Activated CD4-positive, alpha-beta memory T cell treated with anti-CD3 and anti-CD28 coated beads for 36 hours (primary cell): ENCODE measurements at places on chromosomes 12 and 14. TPM values are rescaled to one million over a fixed set of nuclear protein-coding genes. Genes with fewer than 3 reads are reported as not detected.

DNA sequence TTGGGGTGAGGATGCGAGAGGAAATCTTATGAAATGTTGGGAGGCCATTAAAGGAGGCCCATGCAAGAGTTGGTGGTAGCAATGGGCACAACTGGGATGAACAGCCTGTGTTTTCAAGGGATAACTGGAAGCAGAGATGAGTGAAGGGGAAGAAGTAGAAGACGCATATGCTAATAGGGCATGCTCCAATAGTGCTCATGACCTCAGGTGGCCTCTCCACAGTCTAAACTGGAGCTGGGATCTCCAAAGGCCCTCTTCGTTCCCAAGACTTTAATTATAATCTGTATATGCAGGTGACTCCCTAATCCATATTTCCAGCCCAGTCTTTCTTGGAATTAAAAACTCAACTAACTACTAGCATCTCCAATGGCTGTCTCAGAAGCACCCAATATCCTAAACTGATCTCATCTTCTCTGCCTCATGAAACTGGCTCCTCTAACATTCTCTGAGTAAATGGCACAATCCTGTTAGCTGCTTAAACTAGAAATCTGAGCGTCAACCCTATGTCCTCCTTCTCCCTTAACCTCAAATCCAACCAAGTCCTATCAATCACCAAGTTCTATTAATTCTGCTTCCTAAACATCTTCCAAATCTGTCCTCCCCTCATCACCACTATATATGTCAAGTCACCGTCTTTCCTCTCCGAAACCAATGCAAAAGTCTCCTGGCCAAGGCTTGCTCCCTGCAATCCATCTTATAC lies 2.8 kb upstream of the AJUBA start:
- no peaks in the 10 kb centered on the region for H3K36me3 ChIP-seq
- DNase-seq: no peak
- H3K4me1 ChIP-seq: peaks cover under 1% of the 10 kb centered on the region
- H3K27ac ChIP-seq: no peak overlapping the region

DNA sequence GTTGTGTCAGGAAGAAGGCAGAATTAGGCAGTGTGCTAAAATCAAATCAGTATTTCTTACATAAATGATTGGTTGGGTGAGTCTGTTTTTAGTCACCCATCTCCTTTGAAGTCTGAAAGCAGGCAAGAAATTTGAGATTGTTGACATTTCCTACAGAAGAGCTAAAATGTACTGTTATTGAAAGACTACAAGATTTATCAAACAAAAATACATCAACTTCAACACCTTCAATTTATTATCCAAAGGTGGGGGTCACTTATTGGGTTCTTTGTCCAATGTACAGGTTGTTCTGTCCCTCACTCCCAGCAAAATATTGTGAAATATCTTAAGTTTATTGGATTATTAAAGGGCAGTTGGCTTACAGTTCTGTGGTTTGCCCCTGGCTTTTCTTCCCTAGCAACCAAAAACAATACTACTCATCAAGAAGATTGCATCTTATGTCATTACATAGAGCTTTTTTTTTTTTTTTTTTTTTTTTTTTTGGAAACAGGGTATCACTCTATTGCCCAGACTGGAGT lies 20.6 kb upstream of the PKP2 start:
- H3K4me3 ChIP-seq: no peak overlapping the region
- no peak for DNase-seq
- H3K4me1 ChIP-seq: no peaks in the 10 kb centered on the region
- H3K27me3 ChIP-seq: peaks cover 1% of the 10 kb centered on the region
- H3K36me3 ChIP-seq: no peaks in the 10 kb centered on the region

DNA sequence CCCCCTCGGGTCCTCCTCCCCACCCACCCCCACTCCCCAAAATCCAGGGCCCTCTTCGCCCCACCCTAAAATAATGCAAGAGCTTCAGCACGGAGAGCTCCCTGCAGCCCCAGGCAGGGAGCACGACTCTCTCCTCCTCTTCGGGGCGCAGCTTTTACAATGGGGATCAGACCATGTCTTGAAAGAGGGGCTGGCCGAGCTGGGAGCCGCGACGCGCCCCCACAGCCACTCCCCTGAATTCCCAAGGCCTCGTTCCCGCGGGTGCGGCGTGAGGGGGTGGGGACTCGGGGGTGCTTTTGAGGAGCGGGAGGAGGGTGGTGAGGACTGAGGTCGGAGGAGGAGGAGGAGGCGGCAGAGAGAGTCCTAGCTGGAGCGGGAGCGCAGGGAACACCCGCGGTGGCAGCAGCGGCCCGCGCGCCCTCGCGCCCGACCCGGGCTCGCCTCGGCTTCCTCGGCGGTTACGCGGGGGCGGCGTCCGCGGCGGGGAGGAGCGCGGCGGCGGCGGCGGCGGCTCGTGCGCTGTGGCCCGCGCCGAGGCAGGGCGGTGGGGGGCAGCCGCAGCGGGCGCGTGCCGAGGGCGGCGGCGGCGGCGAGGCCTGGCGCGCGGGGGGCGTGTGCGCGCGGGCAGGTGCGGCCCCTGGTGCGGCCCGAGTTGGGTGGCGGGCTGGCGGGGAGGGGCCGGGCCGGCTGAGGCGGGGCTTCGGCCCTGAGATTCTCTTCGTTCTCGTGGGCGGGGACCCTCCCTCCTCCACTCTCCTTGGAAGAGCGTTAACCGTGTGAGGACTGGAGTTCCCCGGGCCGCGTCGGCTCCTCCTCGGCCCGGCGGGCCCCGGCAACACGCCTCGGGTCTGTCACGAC lies at the start of gene ANKS1B:
TSS of gene ANKS1B (minus strand) at position 666 of the 858 bp plus-strand sequence. CDS start 699 bp downstream, outside the sequence.
- peak within 1 kb of the TSS; percentile 52 for H3K4me3 ChIP-seq
- H3K36me3 ChIP-seq: no peaks in the 10 kb centered on the region
- H3K4me1 ChIP-seq: peaks cover 7% of the 10 kb centered on the region
- peak; percentile 31 for DNase-seq
- H3K27me3 ChIP-seq: peaks cover 42% of the 10 kb centered on the region

- H3K4me1 ChIP-seq: peaks cover 5% of the 10 kb centered on the region
- DNase-seq: no peak
- H3K36me3 ChIP-seq: peaks cover 47% of the 10 kb centered on the region
- H3K27ac ChIP-seq: no peak overlapping the region
Measured at GRCh38 chr12:89603678-89604077, 77.8 kb upstream of the POC1B start.

GRCh38 chr12:2631653-2632350 lies 163.0 kb upstream of the FKBP4 start:
- peaks cover 45% of the 10 kb centered on the region for H3K27me3 ChIP-seq
- DNase-seq: no peak
- no peaks in the 10 kb centered on the region for H3K4me1 ChIP-seq
- no peak overlapping the region for H3K27ac ChIP-seq

FKBP4 gene
- 153 TPM for total RNA-seq

KRT82 gene
- not detected for total RNA-seq

KRT6C gene
- not detected for total RNA-seq

DNA sequence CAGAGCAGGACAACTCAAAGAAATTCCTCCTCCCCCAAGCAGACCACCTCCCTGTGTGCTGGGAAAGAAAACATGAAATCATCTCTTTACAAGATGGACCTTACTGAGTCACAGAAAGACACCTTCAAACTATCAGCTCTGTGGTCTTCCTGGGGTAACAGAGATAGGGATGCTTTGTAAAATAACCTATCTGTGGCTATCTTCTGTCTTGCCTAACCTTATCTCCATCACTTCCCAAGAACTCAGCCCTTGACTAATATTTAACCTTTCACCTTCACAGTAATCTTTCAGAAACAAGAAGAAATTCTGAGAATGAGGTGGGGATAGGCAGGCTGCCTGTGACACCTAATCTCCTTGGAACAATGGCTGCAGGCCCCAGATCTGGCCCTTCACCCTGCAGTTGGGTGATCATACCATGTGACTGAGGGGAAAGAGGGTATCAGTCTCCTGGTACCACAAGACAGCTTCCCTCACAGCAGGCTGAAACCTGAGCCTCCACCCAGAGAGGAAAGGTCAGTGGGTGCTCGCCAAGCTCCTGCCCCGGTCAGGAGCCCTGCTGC lies 27.4 kb upstream of the CEBPE start:
- H3K27ac ChIP-seq: no peak overlapping the region
- no peak for DNase-seq
- H3K4me3 ChIP-seq: no peak overlapping the region
- H3K27me3 ChIP-seq: no peaks in the 10 kb centered on the region
- H3K36me3 ChIP-seq: no peaks in the 10 kb centered on the region

GRCh38 chr14:102916347-102917055 lies 6.0 kb upstream of the AMN start:
- H3K27me3 ChIP-seq: no peaks in the 10 kb centered on the region
- H3K4me3 ChIP-seq: no peak overlapping the region
- DNase-seq: no peak
- no peaks in the 10 kb centered on the region for H3K36me3 ChIP-seq
- no peak overlapping the region for H3K27ac ChIP-seq

DNA sequence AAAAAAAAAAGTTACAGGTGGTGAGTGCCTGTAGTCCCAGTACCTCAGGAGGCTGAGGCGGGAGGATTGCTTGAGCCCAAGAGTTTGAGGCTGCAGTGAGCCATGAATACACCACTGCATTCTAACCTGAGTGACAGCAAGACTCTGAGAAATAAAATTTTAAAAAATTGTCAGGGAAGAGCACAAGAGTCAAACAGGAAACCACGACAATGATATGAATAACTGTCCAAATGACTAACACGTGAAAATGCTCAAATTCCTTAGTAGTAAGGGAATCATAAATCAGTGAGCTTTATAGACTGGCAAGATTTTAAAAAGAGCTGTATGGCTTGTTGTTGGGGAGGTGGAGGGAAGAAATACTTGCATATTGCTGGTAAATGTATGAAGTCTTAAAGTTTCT lies 12.9 kb upstream of the ASPG start:
- DNase-seq: no peak
- no peak overlapping the region for H3K27ac ChIP-seq
- H3K27me3 ChIP-seq: peaks cover 7% of the 10 kb centered on the region
- peaks cover 7% of the 10 kb centered on the region for H3K4me1 ChIP-seq
- peaks cover 4% of the 10 kb centered on the region for H3K36me3 ChIP-seq

DNA sequence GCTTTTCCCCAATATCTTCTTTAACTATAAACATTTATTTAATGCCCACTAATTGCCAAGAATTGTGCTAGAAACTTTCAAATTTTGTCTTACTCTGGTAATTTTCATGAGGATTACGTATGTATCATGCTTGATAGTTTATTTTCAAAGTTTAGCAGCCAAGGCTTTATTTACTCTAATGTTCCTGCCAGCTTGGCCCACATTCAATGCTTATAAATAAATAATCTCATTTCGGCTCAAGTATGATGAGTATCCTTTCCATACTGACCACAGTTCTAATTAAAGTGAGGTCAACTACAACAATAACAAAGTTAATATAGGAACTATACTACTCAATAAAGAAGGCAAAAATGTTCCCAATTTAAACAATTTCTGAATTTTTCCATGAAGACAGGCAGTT lies 259.2 kb downstream of the MED13L start:
- no peak overlapping the region for H3K27ac ChIP-seq
- H3K4me3 ChIP-seq: no peak overlapping the region
- peaks cover 2% of the 10 kb centered on the region for H3K4me1 ChIP-seq
- DNase-seq: no peak
- no peaks in the 10 kb centered on the region for H3K27me3 ChIP-seq
- peaks cover 15% of the 10 kb centered on the region for H3K36me3 ChIP-seq

- peaks cover 89% of the 10 kb centered on the region for H3K36me3 ChIP-seq
- H3K4me3 ChIP-seq: no peak overlapping the region
- H3K27me3 ChIP-seq: no peaks in the 10 kb centered on the region
- H3K27ac ChIP-seq: no peak overlapping the region
- peak; percentile 84 for DNase-seq
Measured at GRCh38 chr12:112992541-112993398, 14.5 kb downstream of the OAS2 start.

SPATS2 gene
- 9.7 TPM for total RNA-seq

GRCh38 chr12:51351913-51352532 lies 5.5 kb upstream of the CELA1 start:
- peaks cover 1% of the 10 kb centered on the region for H3K36me3 ChIP-seq
- peak; percentile 63 for DNase-seq
- no peaks in the 10 kb centered on the region for H3K27me3 ChIP-seq
- peaks cover 3% of the 10 kb centered on the region for H3K4me1 ChIP-seq
- no peak overlapping the region for H3K4me3 ChIP-seq

GRCh38 chr12:22631863-22632463 lies 7.0 kb downstream of the ETNK1 start:
- H3K4me1 ChIP-seq: peaks cover 60% of the 10 kb centered on the region
- H3K27me3 ChIP-seq: no peaks in the 10 kb centered on the region
- no peak overlapping the region for H3K27ac ChIP-seq
- no peak for DNase-seq
- H3K36me3 ChIP-seq: peaks cover 25% of the 10 kb centered on the region

GRCh38 chr14:24430682-24431568 lies 1.2 kb downstream of the KHNYN start:
- peaks cover 25% of the 10 kb centered on the region for H3K36me3 ChIP-seq
- peak overlapping the region; percentile 91 for H3K4me3 ChIP-seq
- H3K27me3 ChIP-seq: no peaks in the 10 kb centered on the region
- peaks cover 44% of the 10 kb centered on the region for H3K4me1 ChIP-seq

GRCh38 chr12:42584651-42585111 lies 4.9 kb downstream of the PRICKLE1 start:
- H3K27ac ChIP-seq: no peak overlapping the region
- no peak overlapping the region for H3K4me3 ChIP-seq
- H3K4me1 ChIP-seq: peaks cover 6% of the 10 kb centered on the region
- no peak for DNase-seq
- no peaks in the 10 kb centered on the region for H3K36me3 ChIP-seq

COX6A1 gene
- 474 TPM for total RNA-seq

DNA sequence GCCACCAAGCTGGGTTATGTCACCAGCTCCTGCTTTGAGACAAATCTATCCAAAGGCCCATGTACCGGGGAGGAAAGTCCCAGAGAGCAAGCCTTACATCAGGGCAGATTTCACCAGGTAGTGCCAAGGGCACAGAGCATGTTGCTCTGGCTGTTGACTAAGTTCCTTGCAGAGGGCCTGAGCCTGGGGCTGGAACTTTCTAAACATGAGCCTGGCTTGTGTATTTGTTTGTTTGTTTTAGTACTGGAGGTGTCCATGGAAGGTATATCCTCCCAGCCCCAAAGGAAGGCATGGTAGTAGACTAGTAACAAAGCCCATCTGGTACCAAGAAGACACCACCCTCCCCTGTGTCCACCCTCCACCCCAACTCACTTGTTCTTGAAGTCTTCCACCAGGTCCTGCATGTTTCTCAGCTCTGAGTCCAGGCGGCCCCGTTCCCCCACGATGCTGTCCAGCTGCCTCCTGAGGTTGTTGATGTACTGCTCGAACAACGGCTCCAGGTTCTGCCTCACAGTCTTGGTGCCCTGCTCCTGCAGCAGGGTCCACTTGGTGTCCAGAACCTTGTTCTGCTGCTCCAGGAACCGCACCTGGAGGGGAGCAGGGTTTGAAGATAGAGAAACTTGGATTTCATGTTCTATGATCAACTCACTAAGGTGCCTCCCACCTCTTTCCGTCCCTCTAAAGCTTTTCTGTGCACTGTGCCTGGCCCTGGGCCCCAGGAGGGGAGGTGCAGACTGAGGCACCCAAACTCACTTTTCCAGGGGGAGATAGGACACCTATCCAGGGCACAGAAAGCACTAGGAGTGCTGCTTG lies 1.4 kb downstream of the KRT5 start:
- peaks cover 3% of the 10 kb centered on the region for H3K27me3 ChIP-seq
- no peak overlapping the region for H3K4me3 ChIP-seq
- DNase-seq: no peak
- no peaks in the 10 kb centered on the region for H3K4me1 ChIP-seq
- H3K36me3 ChIP-seq: no peaks in the 10 kb centered on the region

GRCh38 chr14:86683561-86683960 lies 1153.6 kb downstream of the FLRT2 start:
- H3K4me1 ChIP-seq: no peaks in the 10 kb centered on the region
- DNase-seq: no peak
- no peak overlapping the region for H3K27ac ChIP-seq
- no peaks in the 10 kb centered on the region for H3K36me3 ChIP-seq

KCNC2 gene
- total RNA-seq: not detected
